ENCODE measurements at places on chromosomes 1 and 21. TPM values are rescaled to one million over a fixed set of nuclear protein-coding genes. Genes with fewer than 3 reads are reported as not detected.

ADCY10 gene
- total RNA-seq: 0.10 TPM

LCA5L gene
- total RNA-seq: 0.79 TPM

FAM78B gene
- 0.67 TPM for total RNA-seq

SIPA1L2 gene
- 8.9 TPM for total RNA-seq

ZNF697 gene
- total RNA-seq: 3.5 TPM

LCE3D gene
- 93.6 TPM for total RNA-seq

RNU1-1 gene
- under 0.01 TPM for total RNA-seq

KIF1B gene
- total RNA-seq: 44.8 TPM

OPTC gene
- not detected for total RNA-seq

FBXO28 gene
- 84.1 TPM for total RNA-seq

KCNJ9 gene
- not detected for total RNA-seq

LZIC gene
- total RNA-seq: 24.6 TPM

SPRR2E gene
- total RNA-seq: 222 TPM

ACTN2 gene
- total RNA-seq: not detected

AGMAT gene
- total RNA-seq: not detected

CFAP107 gene
- total RNA-seq: not detected

NBPF1 gene
- total RNA-seq: 10.4 TPM

MTARC1 gene
- total RNA-seq: 3.9 TPM

PDC gene
- total RNA-seq: not detected

S100B gene
- total RNA-seq: 18.3 TPM

RIPPLY3 gene
- not detected for total RNA-seq

TMEM63A gene
- total RNA-seq: 39.5 TPM
